ENCODE measurements at places on chromosomes 11 and 22. TPM values are rescaled to one million over a fixed set of nuclear protein-coding genes. Genes with fewer than 3 reads are reported as not detected.

GRCh38 chr11:12556788-12557384, 117.3 kb upstream of the TEAD1 start:
- peak overlapping the region; percentile 87 for H3K27ac ChIP-seq
- peaks cover 3% of the 10 kb centered on the region for H3K36me3 ChIP-seq
- no peaks in the 10 kb centered on the region for H3K27me3 ChIP-seq
- peaks cover 44% of the 10 kb centered on the region for H3K4me1 ChIP-seq
- DNase-seq: no peak
- no peak overlapping the region for H3K4me3 ChIP-seq

GRCh38 chr11:111745719-111746504, 20.3 kb downstream of the PPP2R1B start:
- peaks cover 24% of the 10 kb centered on the region for H3K4me1 ChIP-seq
- H3K4me3 ChIP-seq: no peak overlapping the region
- H3K36me3 ChIP-seq: peaks cover 55% of the 10 kb centered on the region

GRCh38 chr11:22430141-22430541, 92.0 kb downstream of the SLC17A6 start:
- no peak overlapping the region for H3K4me3 ChIP-seq
- H3K27me3 ChIP-seq: no peaks in the 10 kb centered on the region
- no peak for DNase-seq

DNA sequence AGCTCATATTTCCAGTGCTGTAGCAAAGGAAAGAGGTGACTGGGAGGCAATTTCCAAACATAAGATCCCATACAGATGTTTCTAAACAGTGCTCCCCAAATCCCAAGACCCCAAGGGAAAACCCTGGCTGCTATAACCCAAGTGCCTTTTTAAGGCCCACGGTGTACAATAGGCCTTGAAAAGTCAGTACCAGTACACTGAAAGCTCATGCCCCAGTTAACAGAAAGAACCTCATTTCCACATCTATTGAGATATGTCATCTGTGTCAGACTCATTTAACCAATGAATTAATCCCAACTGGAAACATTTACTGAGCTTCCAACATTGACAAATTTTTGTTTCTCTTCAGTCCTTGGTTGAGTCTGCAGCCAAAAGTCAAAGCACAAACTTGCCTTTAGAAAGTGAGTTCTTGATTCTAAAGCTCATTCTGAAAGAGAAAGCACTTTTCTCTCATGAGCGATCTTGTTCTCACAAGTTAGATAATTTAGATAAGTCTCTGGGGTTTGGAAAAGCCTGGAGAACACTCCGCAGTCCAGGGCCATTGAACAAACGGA, 239.8 kb upstream of the ARHGAP20 start:
- peaks cover 7% of the 10 kb centered on the region for H3K4me1 ChIP-seq
- no peak overlapping the region for H3K27ac ChIP-seq
- DNase-seq: no peak
- H3K4me3 ChIP-seq: no peak overlapping the region
- no peaks in the 10 kb centered on the region for H3K27me3 ChIP-seq

- H3K36me3 ChIP-seq: peaks cover 4% of the 10 kb centered on the region
- H3K27me3 ChIP-seq: no peaks in the 10 kb centered on the region
- no peak overlapping the region for H3K4me3 ChIP-seq
- H3K27ac ChIP-seq: no peak overlapping the region
- DNase-seq: no peak
- H3K4me1 ChIP-seq: peaks cover 7% of the 10 kb centered on the region
Observed at GRCh38 chr22:28450109-28450508, 229.5 kb downstream of the TTC28 start.

- no peaks in the 10 kb centered on the region for H3K27me3 ChIP-seq
- H3K4me1 ChIP-seq: peaks cover 27% of the 10 kb centered on the region
- no peak overlapping the region for H3K4me3 ChIP-seq
Observed at GRCh38 chr22:20748731-20749428, 25.0 kb upstream of the SERPIND1 start.

- no peak overlapping the region for H3K4me3 ChIP-seq
- peak; percentile 62 for DNase-seq
- H3K4me1 ChIP-seq: peaks cover 15% of the 10 kb centered on the region
Observed at GRCh38 chr22:19824926-19825339, 29.7 kb downstream of the GNB1L start.

GRCh38 chr11:94568717-94569116, 1.5 kb downstream of the PIWIL4 start:
- peaks cover under 1% of the 10 kb centered on the region for H3K4me1 ChIP-seq
- H3K4me3 ChIP-seq: no peak overlapping the region
- DNase-seq: no peak
- H3K27ac ChIP-seq: no peak overlapping the region

GRCh38 chr11:45607995-45608394, 57.4 kb downstream of the CHST1 start:
- H3K27me3 ChIP-seq: peaks cover 35% of the 10 kb centered on the region
- no peak for DNase-seq
- no peak overlapping the region for H3K4me3 ChIP-seq
- no peaks in the 10 kb centered on the region for H3K36me3 ChIP-seq
- H3K27ac ChIP-seq: no peak overlapping the region
- no peaks in the 10 kb centered on the region for H3K4me1 ChIP-seq

DNA sequence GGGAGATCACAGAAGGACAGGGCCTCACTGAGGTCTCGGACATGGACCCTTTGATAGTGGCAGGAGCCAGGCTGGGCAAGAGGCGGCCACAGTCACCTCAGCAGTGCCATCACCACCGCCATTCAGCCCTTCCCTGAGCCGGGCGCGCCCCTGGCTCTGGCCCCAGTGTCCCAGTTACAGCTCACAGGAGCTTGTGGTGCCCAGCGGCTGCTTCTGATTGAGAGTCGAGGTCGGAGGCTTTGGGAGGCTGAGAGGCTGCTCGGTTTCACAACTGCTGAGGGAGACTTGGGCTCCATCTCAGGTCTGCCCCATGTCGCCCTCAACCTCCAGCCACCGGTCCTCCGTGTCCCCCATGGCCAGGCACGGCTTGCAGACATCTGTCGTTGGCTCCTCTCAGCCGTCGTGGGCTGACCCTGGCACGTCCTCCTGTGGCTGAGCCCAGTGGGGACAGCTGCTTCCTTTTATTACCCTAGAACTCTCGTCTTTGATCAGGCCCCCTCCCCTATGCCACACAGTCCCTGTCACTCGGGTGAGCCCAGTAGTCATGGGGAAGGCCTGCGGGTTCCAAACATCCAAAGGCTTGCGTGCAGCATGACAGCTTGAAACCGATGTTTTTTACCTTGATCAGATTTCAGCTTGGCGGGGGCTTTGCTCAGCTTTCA, 28.4 kb upstream of the PPP6R3 start:
- H3K4me1 ChIP-seq: peaks cover 7% of the 10 kb centered on the region
- DNase-seq: no peak
- H3K4me3 ChIP-seq: no peak overlapping the region
- H3K36me3 ChIP-seq: peaks cover 42% of the 10 kb centered on the region
- H3K27ac ChIP-seq: no peak overlapping the region

DNA sequence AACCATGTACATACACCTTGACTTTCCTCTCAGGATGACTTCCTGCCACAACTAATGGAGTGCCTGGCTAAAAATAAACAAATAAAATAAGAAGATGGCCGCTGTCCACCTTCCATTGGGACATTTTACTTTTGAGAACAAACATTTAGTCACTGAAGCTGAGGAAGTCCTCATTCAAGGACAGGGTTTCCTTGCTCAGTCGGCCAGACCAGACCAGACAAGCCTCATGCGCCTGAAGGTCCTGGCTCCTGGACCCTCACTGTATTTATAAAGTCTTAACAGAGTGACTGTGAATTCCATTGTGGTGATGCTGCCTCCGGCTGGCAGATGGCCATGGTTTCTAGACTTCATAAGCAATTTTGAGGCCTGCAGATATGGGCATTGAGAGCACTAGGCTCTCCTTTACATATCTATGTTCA, 114.5 kb downstream of the MAML2 start:
- DNase-seq: peak; percentile 88
- peaks cover 63% of the 10 kb centered on the region for H3K4me1 ChIP-seq
- H3K36me3 ChIP-seq: peaks cover 3% of the 10 kb centered on the region
- peak overlapping the region; percentile 98 for H3K27ac ChIP-seq
- no peaks in the 10 kb centered on the region for H3K27me3 ChIP-seq
- H3K4me3 ChIP-seq: peak overlapping the region; percentile 58

DNA sequence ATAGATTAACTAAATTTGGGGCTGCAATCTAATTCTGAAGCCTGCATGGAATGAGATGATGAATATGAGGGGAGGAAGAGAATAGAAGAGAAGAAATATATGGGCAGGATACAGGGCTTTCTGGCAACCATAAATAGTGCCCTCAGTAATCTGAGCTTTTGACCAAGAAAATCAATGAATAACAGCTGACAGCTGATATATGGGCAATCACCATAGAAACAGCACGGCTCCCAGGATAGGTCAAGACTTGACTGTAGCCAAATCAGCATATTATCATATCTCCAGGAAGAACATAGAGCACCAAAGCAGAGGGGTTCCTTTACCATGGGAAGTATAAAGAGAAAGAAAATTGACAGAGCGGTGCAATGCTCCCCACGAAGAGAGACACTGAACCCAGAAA, 643.8 kb upstream of the TENM4 start:
- no peak for DNase-seq
- H3K4me3 ChIP-seq: no peak overlapping the region
- peaks cover 3% of the 10 kb centered on the region for H3K27me3 ChIP-seq
- no peak overlapping the region for H3K27ac ChIP-seq
- H3K36me3 ChIP-seq: no peaks in the 10 kb centered on the region
- no peaks in the 10 kb centered on the region for H3K4me1 ChIP-seq

PRR33 gene
- total RNA-seq: not detected

PGM2L1 gene
- total RNA-seq: 19.8 TPM

ESAM gene
- total RNA-seq: 0.71 TPM

SPDYC gene
- total RNA-seq: not detected

SYT13 gene
- 0.13 TPM for total RNA-seq

EXPH5 gene
- total RNA-seq: 0.59 TPM

OR2D2 gene
- total RNA-seq: not detected

C11orf87 gene
- 9.0 TPM for total RNA-seq

NARS2 gene
- 11.6 TPM for total RNA-seq

Measured in osteocyte (in vitro differentiated cells).